ENCODE measurements at places on chromosomes 4 and X.

DNA sequence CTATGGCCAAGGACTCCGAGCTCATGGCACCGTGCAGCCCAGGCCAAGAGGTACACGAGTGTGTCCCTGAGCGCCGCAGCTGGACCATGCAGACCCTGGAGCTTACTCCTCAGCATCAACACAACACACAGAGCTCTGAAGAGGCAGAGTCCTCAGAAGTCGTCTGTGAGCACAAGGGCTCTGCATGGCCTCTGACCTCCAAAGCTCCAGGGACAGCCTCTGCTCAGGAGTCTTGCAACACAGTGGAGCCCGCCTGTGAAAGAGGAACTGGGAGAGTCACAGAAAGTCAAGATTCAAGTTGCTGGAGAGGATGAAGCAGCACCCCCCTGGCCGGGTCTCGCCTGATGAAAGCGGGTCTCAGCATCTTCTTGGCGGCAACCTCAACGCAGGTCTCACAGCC lies 2.9 kb downstream of the LRPAP1 start:
- DNase-seq, result no peak

DNA sequence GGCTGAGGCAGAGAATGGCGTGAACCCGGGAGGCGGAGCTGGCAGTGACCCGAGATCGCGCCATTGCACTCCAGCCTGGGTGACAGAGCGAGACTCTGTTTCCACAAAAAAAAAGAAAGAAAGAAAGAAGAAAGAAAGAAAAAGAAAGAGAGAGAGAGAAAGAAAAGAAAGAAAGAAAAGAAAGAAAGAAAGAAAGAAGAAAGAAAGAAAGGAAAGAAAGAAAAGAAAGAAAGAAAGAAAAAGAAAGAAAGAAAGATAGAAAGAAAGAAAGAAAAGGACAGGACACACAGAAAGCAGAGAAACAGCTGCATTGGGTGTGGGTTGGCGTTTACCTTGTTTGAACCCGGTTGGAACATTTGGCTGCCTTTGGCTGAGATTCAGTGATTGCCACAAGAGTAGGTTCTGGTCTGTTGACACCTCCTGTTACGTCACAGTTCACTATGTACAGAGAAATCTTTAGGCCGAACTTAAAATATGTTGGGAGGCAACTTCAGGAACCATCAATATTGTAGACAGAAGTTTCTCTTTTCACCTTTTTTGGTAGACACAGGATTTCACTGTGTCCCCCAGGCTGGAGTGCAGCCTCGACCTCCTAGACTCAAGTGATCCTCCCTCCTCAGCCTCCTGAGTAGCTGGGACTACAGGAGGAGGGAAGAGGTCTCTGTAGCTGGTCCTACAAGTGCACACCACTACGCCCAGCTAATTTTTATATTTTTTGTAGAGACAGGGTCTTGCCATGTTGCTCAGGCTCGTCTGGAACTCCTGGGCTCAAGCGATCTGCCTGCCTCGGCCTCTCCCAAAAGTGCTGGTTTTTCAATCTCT lies 16.3 kb upstream of the PLCXD1 start:
- DNase-seq, result no peak

GRCh38 chrX:13790206-13791131 lies 26.4 kb downstream of the GPM6B start:
- DNase-seq, result no peak

DNA sequence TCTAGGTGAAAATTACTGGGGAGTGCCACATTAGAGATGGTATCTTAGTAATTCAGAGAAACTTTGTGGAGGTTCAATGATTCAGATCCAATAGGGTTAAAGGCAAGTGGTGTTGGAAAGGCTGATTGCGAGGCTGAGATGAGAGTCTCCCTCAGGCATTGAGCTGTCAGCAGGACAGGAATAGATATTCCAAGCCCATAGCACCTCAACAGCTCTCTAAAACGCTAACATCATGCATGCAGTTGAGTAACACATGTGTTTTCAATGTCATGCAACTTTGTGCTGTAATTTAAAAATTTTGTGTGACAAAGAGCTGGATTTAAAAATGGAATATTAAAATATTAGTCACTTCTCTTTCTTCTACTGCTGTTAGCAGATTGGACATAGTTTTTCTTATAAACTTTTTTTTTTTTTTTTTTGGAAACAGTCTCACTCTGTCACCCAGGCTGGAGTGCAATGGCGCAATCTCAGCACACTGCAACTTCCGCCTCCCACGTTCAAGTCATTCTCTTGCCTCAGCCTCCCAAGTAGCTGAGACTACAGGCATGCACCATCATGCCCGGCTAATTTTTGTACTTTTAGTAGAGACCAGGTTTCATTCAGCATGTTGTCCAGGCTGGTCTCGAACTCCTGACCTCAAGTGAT lies 173.5 kb upstream of the C1QTNF7 start:
- no peak for DNase-seq

- no peak for DNase-seq
These were observed 32.6 kb downstream of the CCDC158 start for GRCh38 chr4:76388160-76388908.

- no peak for DNase-seq
These were observed 2.3 kb downstream of the IKBKG start for GRCh38 chrX:154549766-154550165.

DNA sequence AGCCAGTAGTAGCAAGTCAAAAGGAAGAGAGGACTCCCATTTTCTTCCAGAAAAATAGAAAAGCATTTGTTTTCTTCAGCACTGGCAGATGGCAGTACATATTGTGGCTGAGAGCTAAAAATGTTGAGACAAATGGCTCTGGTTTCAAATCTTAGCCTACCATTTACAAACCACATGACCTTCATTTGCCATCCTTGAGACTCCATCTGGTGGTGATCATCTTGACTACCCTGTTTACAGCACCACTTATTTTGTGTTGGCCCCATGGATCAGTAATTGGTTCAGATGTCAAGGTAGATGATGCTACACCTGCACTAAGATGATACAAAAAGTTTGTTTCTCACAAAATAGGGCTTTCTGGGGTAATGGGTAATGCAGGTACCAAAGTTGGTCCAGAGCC lies 951.8 kb upstream of the IGFBP7 start:
- DNase-seq, result no peak

DNA sequence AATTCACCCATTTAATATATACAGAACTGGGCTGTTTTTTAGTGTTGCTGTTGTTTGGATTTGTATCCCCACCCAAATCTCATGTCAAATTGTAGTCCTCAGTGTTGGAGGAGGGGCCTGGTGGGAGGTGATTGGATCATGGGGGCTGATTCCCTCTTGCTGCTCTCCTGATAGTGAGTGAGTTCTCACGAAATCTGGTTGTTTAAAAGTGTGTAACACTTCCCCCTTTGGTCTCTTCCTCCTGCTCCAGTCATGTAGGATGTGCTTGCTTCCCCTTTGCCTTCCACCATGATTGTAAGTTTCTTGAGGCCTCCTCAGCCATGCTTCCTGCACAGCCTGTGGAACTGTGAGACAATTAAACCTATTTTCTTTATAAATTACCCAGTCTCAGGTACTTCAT lies 141.6 kb upstream of the AADAT start:
- no peak for DNase-seq

- DNase-seq, result no peak
These were observed 986 bp downstream of the MTMR8 start for GRCh38 chrX:64394059-64394873.

- DNase-seq, result no peak
These were observed 13.2 kb upstream of the CAPN6 start for GRCh38 chrX:111283446-111283845.

- no peak for DNase-seq
These were observed 208.8 kb downstream of the COX18 start for GRCh38 chr4:72860766-72861165.

DNA sequence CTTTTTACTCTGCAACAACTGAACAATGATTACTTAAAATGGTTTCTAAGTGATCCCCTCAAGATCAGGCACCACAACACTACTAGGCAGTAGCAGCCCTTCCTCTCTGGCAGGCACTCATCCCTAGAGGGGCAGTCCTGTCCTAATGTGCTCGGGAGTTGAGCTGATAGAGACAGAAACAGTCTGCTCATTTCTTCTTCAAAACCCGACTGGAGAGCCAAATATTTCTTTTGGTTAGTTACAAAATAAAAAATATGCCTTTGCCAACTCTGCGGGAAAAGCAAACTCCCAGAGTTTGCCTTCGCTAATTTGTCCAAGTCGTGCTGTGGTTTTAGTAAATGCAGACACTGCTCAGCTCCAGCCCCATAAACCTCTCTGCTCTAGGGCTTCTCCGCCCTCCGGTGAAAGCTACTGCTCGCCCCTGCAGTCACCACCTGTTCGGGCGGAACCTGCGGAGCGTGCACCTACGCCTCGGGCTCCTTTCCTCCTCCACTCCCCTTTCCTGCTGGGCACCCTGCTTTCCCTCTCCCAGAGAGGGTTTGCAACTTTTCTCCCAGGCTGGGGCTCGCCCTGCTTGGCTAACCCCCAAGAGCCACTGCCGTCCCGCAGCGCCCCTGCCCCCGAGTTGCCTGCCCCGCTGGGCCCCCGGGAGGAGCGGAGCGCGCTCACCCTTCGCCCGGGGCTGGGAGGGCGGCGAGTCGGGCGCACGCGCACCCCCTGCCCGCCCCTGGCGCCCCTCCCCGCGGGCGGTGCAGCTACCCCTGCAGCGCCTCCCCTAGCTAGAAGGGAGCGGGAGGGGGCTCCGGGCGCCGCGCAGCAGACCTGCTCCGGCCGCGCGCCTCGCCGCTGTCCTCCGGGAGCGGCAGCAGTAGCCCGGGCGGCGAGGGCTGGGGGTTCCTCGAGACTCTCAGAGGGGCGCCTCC lies at the start of gene NPNT:
Gene NPNT (plus strand): TSS at position 812 of the 923 bp plus-strand sequence. CDS start 182 bp downstream, outside the sequence.
- no peak for DNase-seq

- DNase-seq, result no peak
These were observed 226.3 kb downstream of the KCNIP4 start for GRCh38 chr4:21722157-21722839.

Measured in stimulated activated CD4-positive, alpha-beta T cell treated with anti-CD3 and anti-CD28 coated beads, Interleukin-1b, Interleukin-23, amount 100 ng/mL, for 1 hour (primary cell).